Amniotic stem cell (primary cell): ENCODE measurements at places on chromosomes 2 and 18.

GRCh38 chr2:43198263-43198662 lies 28.1 kb downstream of the ZFP36L2 start:
- DNase-seq: no peak

DNA sequence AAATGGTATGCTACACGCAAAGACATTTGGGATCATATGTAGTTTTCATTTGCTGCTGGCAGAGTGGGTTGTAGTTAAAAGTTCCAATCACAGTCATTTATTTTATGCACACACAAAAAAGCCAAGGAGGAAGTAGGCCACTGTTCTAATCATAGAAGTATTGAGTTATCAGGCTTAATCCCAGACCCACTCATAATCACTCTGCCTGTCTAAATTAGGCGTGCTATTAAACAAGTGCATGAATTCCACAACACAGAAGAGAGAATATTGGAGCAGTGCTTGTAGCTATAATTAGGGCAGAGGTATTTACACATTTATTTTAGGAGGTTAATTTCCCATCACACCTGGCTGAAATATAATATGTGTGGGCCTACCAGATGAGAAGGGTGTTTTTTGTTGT lies 65.7 kb upstream of the FIGN start:
- no peak for DNase-seq

DNA sequence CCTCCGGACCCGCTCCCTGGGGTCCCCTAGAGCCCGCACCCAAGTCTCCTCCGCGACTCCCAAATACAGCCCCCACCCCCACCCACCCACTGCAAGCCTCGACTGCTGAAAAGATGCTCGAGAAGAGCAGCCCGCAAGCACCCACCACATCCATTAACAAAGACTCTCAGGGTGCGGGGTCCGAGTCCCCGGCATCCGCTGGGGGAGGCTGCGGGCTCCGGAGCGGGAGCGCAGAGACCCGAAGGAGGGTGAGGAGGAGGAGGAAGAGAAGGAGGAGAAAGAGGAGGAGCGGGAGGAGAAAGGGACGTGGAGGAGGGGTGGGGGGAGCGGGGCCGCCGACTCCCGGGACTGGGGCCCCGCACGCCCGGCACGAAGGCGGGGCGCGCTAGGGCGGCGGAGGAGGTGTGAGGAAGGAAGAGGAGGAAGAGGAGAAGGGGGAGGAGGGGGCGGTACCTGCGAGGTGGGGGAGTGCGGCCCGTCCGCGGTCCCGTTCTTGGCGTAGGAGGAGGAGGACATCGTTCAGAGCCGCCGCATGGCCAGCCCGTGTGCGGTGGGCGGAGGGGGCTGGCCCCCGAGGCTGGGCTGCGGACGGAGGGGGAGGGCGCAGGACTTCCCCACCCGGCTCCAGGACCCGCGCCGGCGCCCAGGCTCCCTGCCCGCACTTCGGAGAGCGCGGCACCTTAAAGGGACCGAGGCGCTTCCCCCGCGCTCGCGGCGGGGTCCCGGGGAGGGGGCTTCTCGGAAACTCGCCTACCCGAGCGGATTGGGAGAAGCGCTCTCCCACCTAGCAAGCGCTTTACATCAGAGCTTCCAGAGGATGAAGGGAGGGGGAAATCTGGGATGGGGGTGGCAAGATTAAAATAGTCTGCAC lies at the start of gene CACNB4:
TSS of gene CACNB4 (minus strand) at position 549 of the 871 bp plus-strand sequence.
- DNase-seq: no peak

- DNase-seq: peak; percentile 5
These were observed 82.6 kb downstream of the PKP4 start for GRCh38 chr2:158539176-158540005.

GRCh38 chr2:64609227-64609941 lies 44.3 kb downstream of the SERTAD2 start:
- no peak for DNase-seq

DNA sequence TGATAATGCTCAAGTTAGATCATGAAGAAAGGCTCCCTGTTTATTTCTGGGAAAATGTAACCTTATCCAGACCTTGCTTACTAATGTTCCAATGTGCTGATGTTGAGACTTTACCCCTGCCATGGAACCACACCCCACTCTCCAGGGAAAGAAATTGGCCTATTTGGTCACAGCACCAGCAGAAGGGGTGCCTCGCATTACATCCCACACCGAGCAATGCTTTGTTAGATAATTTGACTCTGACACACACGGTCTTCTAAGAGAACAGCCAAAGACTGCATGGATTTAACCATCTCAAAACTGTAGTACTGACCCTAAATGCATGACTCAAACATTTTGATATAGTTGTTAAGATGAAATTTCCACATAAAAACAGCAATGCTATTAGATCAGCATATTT lies 152.1 kb upstream of the CCDC150 start:
- no peak for DNase-seq

DNA sequence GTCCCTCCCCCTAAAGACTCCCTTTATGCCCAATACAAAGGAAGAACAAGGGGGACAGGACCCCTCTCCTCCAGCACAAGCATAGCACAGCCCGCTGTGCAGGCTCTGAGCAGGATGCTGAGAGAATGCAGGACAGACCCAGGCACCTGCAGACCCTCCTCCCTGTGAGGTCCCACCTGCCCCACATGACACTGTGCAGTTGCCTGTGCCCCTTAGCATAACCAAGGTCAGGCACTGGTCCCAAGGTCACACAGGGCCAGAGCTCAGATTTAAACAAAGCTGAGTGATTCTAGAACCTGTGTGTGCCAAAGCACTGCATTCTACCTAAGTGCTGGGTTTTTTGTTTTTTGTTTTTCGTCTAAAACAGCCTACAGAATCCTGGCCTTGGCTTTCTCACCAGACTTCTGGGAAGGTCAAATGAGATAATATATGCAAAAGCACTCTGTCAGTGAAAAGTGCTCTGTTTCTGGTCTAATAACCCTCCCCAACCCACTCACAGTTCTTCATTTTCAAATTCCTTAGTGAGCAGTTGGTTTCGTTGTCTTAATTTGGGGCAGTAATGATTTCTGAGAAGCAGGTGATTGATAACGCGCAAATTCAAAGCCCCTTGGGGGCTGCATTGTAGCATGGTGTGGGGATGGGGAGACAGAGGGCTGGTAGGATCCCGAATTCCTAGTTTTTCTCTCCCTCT lies 125.7 kb downstream of the KCTD1 start:
- DNase-seq: no peak

- DNase-seq: no peak
These were observed 23.8 kb downstream of the COPS8 start for GRCh38 chr2:237109421-237109934.

DNA sequence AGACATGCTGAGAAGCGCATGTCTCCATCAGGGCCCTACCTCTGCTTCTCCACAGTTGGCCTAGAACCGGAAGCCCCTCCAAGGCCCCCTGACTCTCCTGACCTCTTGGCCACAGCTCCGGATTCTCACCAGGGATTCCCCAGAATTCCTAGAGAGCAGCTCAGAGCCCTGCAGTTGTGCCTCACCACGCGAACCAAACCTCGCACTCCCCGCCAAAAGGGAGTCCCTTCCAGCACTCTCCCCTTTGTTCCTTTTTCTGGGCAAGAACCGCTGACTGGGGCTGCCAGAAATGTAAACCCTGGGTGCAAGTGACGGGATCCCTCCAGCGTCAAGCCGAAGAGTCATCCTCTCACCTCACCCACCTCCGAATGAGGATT lies 36.7 kb downstream of the AFF3 start:
- DNase-seq: no peak

GRCh38 chr18:1892191-1892590 lies 679.1 kb downstream of the METTL4 start:
- DNase-seq: no peak

GRCh38 chr2:12935796-12936195 lies 219.1 kb downstream of the TRIB2 start:
- no peak for DNase-seq

- no peak for DNase-seq
These were observed 24.9 kb downstream of the COPS9 start for GRCh38 chr2:240111253-240111652.

GRCh38 chr2:96114546-96114902 lies 1.8 kb downstream of the ADRA2B start:
- DNase-seq: no peak

DNA sequence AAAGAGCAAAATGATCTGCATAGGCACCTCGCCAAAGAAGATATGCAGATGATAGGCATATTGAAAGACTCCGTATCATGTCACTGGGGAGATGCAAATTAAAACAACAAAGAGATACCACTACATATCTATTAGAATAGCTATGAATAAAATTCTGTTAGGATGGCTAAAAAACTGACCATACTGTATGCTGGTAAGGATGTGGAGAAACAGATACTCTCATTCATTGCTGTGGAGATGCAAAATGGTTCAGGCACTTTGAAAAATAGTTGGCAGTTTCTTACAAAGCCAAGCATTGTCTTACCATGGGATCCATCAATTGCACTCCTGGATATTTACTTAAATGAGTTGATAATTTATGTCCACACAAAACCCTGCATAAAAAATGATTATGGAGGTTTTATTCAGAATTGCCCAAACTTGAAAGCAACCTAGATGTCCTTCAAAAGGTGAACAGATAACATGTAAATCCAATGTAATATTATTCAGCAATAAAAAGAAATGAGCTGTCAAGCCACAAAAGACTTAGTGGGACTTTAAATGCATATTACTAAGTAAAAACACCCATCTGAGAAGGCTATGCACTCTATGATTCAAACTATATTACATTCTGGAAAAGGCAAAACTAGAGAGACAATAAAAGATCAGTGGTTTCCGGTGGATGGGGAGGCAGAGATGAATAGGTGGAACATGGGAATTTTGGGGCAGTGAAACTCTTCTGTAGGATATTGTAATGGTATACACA lies 31.2 kb downstream of the ZNF385B start:
- DNase-seq: no peak

- no peak for DNase-seq
These were observed 3.2 kb upstream of the GLS start for GRCh38 chr2:190877436-190877835.

- DNase-seq: no peak
These were observed 133.3 kb downstream of the ALPK2 start for GRCh38 chr18:58495634-58496033.

DNA sequence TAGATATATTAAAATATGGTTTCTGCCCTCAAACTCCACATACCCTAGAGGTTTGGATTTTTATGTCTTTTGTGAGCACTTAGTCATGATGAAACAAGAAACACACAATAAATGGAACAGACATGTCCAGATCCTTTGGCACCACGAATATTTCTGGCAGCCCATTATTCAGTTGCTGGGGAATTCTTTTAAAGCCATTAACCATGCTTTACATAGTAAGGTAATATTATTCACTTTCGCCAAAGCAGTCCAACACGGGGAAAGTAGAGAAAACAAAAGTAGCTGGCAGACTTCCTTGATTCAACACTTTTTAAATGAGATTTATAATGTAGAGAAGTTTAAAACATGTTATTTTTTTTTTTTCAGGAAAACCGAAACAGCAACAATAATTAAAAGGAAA lies 235.4 kb downstream of the PIEZO2 start:
- no peak for DNase-seq

DNA sequence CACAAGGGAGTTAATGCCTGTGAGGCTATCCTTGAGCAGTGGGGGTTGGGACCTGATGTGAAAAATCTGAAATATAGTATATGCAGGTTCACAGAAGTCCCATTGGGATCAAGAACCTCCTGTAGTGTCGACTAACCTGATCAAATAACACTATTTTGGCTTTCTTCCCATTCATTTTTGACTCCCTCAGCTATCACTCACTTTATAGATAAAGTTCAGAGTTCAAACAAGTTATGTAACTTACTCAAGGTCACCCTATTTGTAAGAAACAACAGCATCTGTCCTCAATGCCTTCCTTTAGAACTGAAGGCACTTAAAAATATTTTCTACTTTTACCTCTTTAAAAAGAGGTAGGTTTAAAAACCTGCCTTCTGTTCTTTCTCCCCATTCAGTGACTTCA lies 341.6 kb downstream of the DPP10 start:
- no peak for DNase-seq

GRCh38 chr2:181947273-181947672 lies 38.4 kb upstream of the PPP1R1C start:
- DNase-seq: no peak

- DNase-seq: no peak
These were observed 101.2 kb upstream of the SLC38A11 start for GRCh38 chr2:165056564-165056963.

DNA sequence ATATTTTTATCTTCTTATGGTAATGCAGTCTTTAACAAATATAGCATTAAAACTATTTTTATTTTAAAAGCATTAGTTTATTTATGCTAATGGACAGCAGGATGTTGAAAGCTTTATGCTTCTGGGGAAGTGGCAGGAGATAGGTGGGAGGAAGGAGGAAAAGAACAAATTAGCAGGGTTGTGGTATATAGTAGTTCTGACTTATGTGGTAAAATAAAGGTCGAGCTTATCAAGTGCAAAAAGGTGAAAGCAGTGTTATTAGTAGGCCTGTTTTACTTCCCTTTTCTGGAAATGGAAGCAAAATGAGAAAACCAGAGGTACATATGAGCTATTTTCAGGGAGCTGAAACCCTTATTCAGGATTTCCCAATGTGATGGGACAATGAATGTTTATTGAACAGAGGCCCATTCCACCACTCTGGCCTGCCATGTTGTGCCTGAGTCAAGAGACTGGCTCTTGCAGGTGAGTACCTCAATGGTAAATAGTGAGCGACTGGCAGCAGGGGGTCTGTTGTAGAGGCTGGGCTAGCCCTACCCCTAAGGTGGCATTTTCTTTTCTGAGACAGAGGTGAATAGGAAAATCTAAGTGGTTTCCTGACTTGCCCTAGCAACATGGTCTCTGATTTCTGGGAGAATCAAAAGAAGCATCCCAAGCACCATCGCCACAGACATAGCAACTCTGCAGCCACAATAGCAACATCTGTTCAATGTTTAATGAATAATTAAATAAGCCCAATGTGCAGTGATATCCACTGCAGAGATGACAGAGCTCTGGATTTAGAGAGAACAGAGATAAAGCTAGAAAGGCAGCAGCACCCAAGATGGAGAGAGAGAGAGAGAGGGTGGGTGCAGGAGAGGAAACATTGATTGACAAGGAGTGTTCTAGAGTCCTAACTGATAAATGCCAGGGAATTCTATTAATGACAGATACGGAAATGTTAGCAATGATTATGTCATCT lies 119.7 kb downstream of the UPP2 start:
- DNase-seq: no peak

DNA sequence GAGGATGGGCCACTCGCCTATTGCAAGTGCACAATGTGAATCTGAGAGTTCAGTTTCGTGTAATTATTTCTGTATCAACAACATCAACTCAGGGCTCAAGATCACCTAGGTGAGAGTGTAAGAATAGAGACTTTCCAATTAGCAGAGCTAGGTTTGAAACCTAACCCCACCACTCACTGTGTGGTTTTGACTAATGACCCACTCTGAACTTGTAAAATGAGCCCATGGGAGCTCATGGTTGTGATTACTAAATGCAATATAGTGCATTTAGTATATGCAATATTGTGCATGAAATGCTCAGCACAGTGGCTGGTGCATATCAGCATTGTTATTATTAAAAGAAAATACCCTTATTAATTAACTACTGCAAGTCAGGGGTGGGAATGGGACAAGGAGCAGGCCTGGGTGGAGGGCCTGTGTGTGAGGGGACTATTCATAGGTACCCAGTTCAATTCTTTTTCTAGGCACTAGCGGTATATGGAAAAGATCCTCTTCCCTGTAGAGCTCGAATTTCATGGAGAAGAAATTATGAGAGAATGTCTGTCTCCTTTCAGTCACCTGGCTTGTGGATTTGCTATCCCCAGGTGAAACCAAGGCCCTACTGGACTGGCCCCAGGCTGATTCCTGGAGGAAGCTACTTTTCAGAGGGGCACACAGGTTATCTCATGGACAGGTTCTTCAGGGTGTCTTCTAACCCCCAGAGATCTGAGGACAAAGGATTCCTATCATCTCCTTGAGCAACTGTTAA lies 169.5 kb downstream of the GFPT1 start:
- no peak for DNase-seq

GRCh38 chr18:73292156-73292555 lies 424.4 kb upstream of the NETO1 start:
- DNase-seq: no peak

GRCh38 chr2:53429901-53430300 lies 337.7 kb upstream of the CHAC2 start:
- DNase-seq: no peak
